ENCODE measurements at places on chromosomes 7 and 10.

DNA sequence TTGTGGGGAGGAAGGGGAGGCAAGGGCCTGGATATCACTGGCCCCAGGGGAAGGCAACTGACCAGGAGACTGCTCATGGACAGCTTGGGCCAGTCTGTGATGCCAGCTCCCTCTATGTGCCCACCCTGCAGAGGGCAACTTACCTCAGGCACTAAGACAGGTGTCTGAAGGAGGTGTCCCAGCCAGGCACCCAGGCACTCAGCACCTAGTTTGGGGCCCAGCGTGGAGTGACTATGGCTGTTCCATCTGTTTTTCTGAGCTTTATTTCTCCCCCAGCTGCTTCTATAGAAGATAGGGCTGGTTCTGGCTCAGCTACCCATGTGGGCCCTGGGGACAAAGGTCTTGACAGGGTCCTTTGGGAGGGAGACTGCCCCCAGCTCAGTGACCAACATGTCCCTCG lies 150.6 kb upstream of the PCBD1 start:
- no peak for DNase-seq

DNA sequence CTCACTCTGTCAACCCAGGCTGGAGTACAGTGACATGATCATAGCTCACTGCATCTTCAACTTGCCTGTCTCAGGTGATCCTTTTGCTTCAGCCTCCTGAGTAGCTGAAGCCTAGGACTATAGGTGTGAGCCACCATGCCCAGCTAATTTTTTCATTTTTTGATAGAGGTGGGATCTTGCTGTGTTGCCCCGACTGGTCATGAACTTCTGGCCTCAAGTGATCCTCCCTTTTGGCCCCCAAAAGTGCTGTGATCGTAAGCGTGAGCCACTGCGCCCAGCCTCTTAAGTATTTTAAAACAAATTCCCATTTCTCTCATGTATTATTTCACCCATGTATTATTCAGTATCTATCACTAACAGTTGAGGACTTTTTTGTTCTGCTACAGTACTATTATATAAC lies 43.5 kb downstream of the KMT2E start:
- no peak for DNase-seq

- DNase-seq, result no peak
These were observed 138.5 kb downstream of the LRRC4 start for GRCh38 chr7:127892488-127893314.

DNA sequence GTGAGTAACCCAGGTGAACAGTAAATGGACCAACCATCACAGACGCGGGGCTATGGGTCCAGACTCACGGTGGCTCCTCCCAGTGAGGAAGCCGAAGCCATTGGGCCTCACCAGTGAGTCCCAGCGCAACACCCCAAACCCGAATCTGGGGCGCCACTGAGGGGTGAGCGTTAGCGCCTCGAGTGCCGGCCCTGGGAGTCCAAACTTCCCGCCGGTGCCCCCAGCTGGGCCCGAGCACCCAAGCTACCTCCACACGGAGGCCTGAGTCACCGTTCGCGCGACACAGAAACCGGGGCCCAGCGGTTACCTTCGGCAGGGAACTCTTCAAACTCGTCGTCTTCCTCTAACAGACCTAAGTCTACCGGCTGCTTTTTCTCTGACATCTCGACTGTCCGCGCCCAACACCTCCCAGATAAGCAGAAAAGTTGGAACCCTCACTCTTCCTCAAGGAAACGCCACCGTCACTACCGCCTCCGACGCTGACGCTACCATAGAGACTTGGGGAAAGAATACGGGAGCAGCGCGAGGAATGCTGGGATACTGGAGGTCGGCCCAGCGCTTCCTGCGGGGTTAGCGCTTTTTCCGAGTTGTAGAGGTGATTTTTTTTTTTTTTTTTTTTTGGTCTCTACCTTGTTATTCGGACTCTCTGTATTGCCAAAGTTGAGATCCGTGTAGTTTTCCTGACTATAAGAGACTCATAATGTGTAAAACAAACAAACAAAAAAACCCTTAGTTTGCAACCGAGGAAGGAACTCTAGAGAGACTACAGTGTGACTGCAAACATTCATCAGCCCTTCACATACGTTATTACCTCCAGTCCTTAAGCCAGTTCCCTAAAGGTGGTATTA lies at the start of gene SEM1:
TSS of gene SEM1 (minus strand) at position 466 of the 848 bp plus-strand sequence. CDS start at position 383, 83 bp downstream.
- DNase-seq, result peak; percentile 84

DNA sequence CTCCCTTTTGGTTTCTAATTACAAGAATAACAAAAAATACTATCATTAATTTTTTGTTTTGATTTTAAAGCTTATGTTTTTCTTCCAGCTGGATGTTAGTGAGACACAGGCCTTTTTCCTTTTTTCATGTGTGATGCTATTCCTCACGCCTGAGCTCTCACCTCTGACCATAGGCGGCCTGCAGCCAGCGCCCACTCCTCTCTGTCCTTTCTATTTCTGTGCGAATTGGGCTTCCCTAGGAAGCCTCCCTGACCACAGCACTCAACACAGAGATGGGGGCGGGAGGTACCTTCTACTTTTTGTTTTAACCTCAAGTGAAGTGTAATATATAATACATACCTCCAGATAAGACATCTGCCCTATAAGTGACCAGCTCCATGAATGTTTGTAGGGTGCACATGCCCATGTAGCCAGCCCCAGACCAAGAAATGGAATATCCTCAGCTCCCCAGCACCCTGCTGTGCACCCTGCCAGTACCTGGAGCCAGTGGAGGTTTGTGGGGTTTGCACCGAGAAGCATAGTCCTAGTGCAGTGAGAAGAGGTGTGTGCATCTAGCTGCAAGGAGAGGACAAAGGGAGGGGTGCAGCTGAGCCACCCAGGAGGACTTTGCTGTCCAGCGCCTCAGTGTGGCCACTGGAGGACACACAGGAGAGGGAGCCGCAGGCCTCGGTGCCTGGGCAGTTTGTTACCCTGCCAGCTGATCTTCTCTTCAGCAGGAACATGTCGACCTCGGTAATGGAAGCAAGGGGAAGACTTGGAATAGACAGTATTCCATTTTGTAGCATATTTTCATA lies 38.5 kb downstream of the BNIP3 start:
- DNase-seq, result no peak

- DNase-seq, result no peak
These were observed 24.2 kb downstream of the AFAP1L2 start for GRCh38 chr10:114380060-114380459.

GRCh38 chr7:154647625-154648024 lies 355.3 kb downstream of the PAXIP1 start:
- DNase-seq, result no peak

DNA sequence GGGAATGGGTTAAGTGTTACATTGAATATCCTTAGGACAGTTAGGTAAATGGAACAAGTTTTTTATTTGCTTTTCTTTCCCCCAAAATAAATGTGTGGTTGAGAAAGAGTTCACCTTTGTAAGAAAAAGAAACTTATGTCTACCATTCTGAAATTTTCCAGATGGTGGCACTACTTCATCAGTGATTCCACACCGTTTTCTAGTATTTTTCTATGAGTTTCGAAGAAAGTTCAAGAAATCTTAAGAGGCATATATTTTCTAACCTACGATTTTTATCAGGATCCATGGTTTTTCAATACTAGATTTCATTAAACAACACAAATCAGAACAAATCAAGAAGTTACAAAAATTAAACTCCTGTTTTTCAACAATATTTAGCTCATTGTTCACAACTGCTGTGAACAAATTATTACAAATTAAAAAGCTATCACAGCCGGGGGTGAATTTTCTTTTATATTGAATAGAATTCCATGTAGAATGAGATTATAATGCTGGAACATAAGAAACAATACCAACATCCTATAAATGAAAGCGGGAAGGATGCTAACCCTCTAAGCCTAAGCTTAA lies 163.1 kb upstream of the NPVF start:
- peak; percentile 14 for DNase-seq

GRCh38 chr7:121442845-121443244 lies 46.7 kb upstream of the FAM3C start:
- no peak for DNase-seq

DNA sequence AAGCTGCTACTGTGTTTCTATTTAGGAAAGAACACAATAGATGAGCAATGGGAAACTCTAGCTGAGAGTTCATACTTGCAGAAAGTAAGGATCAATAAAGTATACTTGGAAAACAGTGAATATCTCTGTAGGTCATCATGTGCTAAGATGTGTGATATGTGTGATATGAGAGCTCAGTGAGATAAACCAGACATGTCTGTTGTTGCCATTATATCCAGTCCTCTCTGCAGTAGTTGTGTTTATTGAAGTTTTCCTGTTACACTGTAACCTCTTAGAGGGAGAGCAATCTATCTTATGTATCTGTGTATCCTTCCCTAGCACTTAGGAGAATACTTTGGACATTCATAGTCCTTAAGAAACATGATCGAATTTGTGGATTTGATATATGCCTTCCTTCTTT lies 19.1 kb downstream of the TRUB1 start:
- DNase-seq, result no peak

GRCh38 chr10:91022924-91023699 lies 102.2 kb upstream of the ANKRD1 start:
- peak; percentile 44 for DNase-seq

DNA sequence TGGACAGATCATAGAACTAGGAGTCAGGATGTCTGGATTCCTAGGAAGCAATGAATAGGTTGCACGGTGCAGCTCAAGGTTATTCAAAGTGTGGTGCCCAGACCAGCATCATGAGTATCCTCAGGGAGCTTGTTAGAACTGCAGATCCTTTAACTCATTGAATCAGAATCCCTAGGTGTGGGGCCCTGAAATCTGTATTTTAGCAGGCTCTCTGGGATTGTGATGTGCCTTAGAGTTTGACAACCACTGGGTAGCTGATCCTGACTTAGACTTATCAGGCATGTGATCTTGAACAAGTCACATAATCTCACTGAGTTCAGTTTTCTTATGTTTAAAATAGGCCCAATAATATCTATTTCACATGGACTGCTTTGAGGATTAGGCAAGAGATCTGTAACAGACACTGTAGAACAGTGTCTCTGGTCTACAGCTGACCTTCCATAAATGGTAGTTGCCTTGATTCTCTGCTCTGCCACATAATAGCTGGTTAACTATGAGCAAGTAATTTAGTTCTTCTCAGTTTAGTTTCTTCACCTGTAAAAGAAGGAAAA lies 46.4 kb upstream of the ATRNL1 start:
- DNase-seq, result no peak

DNA sequence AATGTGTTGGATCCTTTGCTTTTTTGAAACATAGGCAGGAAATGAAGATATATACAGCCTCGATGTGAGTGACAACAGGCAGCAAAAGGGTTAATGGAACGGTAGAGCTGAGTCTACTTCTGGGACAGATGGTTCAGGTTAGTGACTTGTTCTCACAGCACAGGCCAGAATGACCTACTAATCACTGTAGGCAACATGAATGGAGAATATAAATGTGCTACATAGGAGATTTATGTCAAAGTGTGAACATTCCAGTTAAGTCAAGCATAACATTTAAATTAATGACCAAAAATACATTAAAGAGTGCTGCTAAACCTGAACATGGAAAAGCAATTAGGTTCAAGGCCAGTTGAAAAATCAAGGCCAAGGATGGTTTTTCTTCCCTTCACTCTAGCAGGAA lies 235.2 kb downstream of the POU6F2 start:
- DNase-seq, result no peak

- DNase-seq, result no peak
These were observed 9.2 kb upstream of the FOXP2 start for GRCh38 chr7:114405427-114405826.

DNA sequence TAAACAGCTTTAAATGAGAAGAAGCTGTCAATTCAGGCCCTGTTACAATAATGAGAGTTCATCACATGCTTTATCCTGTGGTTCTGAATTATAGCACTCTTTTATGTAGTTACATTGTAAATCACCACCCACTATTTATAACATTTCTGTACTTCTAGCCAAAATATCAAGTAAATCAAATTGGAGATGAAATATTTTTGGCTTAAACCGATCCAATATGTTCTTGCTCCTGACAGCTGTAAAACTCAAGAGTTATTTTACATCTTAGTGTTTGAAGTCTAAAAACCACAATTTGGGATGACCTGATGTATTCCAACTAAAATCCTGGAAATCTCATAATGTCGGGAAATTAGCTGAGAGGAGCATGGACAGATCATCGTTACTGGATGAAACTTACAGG lies 371.2 kb upstream of the LRRN3 start:
- no peak for DNase-seq

DNA sequence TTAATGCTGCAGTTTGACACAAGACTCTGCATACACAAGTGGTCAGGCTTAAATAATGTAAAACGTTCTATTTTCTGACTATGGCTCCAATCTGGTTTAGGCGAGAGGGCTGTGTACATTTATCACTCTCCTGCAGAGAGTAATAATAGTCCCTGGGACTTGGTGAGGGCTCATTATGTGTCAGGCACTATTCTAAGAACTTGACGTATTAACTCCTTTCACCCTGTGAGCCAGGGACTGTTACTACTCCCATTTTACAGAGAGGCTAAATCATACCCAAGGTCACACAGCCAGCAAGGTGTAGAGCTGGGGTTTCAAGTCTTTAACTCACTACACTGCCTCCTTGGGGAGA lies 187.2 kb upstream of the LYZL2 start:
- DNase-seq, result no peak

- no peak for DNase-seq
These were observed 93.8 kb downstream of the CUX1 start for GRCh38 chr7:101910991-101911799.

GRCh38 chr7:130275826-130276297 lies 9.2 kb downstream of the CPA2 start:
- DNase-seq, result no peak

DNA sequence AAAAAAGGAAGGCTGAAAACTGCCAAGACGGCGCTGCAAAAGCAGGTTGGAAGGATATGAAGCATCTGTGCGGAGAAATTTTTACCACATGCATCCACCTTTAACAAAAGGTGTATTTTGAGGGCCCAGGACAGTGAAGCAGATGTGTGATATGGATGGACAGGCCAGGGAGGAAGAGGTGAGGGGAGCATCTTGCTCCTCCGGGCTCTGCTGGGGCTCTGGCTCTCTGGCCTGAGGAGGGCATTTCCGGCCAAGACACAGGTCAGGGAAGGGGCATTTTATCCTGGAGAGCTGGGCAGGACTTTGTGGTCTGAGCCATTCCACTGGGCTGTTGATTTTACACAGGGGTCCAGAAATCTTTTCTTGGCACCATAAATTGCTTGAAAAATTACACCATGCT lies 175.1 kb downstream of the ZMYND11 start:
- DNase-seq, result no peak

GRCh38 chr10:104049504-104050250 lies 36.0 kb downstream of the COL17A1 start:
- peak; percentile 95 for DNase-seq

DNA sequence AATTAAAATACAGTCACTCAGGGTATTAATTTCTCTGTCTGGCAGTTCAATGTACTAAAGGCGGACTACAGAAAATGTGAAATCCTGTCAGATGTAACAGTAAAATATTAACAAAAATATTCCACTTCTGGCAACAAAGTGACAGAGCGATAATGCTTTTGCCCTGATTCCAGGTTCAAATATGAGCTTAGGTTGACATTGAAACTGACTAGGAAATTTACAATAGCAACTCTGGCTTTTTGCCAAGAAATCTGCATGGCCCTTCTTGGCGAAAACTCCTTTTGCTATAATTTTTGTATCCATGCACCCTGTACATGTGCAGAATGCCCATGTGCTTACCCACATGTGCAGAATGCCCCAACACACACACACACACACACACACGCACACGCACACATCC lies 552.2 kb downstream of the MDFIC start:
- DNase-seq, result no peak

- no peak for DNase-seq
These were observed 293.2 kb upstream of the SEMA3D start for GRCh38 chr7:85479918-85480643.

- no peak for DNase-seq
These were observed 818.6 kb downstream of the GRID1 start for GRCh38 chr10:85548034-85548433.

Measured in osteoblast (primary cell).